ENCODE measurements at places on chromosomes 1 and 21.

DNA sequence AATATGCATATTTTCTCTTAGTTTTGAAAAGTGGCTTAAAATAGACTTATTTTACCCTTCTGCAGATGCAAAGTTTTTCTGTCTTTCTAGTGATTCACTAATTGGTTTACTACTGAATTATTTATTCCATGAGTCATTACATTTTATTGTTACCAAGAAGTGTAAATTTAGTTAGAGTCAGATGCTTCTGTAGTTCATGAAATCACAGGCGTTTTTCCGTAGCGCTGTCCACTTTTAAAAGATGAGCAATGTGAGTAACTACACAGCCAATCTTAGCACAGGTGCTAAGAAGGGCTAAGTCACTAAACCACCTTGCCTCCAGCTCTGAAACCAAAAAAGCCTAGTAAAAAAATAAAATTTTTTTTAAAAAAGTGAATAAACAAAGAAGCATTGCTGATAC is 24.7 kb downstream of the RGS13 start:
- no peak overlapping the region for H3K4me3 ChIP-seq
- no peaks in the 10 kb centered on the region for H3K4me1 ChIP-seq
- peak; percentile 38 for DNase-seq
- H3K36me3 ChIP-seq: no peaks in the 10 kb centered on the region

DNA sequence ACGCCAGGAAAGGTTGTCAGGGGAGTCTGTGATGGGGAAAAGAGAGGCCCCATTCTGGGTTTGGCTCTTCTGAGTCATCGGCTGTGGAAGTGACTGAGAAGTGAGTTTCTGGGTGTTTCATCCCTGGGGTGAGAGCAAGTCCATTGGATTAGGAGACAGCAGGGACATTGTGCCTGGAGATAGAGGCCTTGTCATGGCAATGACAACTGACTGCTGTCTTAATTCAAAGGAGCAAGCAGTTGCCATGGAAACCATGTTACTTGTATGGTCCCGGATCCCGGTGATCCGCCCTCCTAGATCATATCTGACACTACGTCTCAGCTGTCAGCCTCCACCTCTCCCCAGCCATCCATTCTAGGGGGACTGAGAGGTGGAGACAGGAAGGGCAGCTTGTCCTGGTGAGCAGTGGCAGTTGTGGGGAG is 34.4 kb downstream of the KIAA0040 start:
- no peaks in the 10 kb centered on the region for H3K36me3 ChIP-seq
- H3K4me3 ChIP-seq: no peak overlapping the region
- peak; percentile 31 for DNase-seq
- H3K4me1 ChIP-seq: no peaks in the 10 kb centered on the region
- H3K27me3 ChIP-seq: no peaks in the 10 kb centered on the region
- no peak overlapping the region for H3K27ac ChIP-seq

DNA sequence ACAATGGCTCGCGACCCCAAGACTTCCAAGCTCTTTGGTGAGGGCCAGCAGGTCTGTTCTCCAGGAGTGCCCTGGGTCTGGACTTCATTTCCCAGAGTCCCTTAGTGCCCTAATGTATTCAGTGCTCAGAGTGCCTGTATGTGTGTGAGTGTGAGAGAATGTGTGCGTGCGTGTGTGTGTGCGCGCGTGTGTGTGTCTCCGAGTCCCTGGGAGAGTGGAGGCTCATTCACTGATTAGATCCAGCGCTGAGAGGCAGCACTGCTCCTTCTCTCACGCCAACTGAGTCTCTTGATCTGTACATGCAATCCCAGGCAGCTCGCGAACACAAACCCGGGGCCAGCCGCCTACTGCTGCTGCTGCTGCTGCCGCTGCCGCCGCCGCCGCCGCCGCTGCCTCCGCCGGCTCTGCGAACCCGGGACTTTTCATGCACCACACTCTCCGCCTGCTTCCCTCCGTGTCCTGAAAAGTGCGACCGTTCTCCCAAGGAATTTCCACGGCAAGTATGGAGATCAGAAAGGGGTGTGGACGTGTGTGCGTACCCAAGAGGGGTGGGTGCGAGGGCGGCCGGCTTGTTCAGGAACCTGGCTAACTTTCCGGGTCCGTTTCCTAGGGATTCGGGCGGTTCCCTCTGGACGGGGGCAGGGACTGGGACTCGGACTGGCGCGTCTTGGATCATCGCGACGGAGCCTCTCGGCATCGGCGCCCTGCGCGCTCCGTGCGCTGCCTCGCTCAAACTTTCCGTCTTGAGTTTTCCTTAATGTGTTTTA is at the start of gene RNF220:
TSS of gene RNF220 (plus strand) at position 225 of the 767 bp plus-strand sequence.
- H3K36me3 ChIP-seq: no peaks in the 10 kb centered on the region
- H3K27ac ChIP-seq: no peak within 1 kb of the TSS
- peaks cover 98% of the 10 kb centered on the region for H3K27me3 ChIP-seq
- H3K4me3 ChIP-seq: peak within 1 kb of the TSS; percentile 65
- DNase-seq: peak; percentile 65
- 0 out of 2 replicates have a peak, but pooled peaks cover 10% of the 10 kb centered on the region for H3K4me1 ChIP-seq

- H3K36me3 ChIP-seq: no peaks in the 10 kb centered on the region
- no peak for DNase-seq
- H3K4me1 ChIP-seq: no peaks in the 10 kb centered on the region
- H3K27ac ChIP-seq: no peak overlapping the region
These were observed 271.6 kb downstream of the LMO4 start for GRCh38 chr1:87600055-87600850.

- no peak for DNase-seq
- no peaks in the 10 kb centered on the region for H3K36me3 ChIP-seq
- no peak overlapping the region for H3K4me3 ChIP-seq
- no peak overlapping the region for H3K27ac ChIP-seq
- no peaks in the 10 kb centered on the region for H3K27me3 ChIP-seq
These were observed 167.4 kb upstream of the TMEM51 start for GRCh38 chr1:14986168-14986567.

Measured in GM23248 (cell line).